ENCODE measurements at places on chromosomes 3 and 15.

DNA sequence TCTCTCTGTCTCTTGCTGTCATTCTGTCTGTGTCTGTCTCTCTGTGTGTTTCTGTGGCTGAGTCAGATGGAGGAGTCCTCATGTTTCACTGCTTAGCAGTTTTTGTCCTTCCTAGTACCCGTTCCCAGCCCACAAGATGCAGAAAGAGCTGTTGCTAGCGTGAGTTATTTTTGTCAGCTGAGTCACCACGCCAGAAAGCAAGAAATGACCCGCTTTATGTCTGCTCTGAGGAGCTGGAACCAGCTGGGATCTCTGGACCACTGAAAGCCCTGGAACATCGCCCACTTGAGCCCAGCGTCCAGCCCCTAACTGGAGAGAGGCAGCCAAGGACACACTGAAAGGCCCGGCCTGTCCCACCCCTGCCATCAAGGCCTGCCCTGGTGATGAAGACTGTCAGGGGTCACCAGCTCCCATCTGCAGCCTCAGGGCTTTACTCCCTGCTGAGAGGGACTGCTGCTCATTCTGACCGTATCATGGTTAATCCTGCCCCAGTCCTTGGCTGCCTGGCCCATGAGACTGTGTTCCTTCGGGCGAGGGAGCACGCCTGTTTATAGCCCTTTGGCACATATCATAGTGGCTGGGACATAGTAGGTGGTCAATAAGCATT lies 101.7 kb upstream of the TPM1 start:
- peak; percentile 3 for DNase-seq

DNA sequence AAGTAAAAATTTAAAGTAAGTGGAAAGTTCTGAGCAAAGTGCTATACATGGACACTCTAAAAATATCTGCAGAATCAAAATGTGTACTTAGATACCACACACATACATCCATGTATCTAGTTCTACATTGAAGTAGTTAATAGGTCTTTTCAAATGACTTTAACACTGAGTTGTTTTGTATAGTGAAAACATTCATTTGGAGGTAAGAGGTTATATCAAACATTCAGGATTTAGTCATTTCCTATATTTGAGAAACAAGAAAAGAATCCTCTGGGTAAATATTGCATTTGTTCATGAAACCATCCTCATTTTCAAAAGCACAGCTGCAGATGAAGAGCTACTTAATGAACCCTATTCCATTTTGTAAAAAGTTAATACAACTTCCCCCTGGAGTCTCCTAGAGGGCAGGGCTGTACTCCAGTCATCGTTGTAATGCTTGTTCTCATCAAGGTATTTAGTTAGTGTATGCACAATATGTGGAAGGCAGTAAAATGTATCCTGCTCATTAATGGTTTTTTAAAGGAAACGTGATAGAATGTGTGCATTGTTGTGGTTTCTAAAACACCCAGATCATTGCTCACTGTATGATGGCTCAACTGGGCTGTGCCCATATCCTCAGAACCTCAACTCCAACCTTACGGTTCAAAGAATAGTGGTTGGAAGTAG lies 26.2 kb downstream of the ARPP21 start:
- no peak for DNase-seq

DNA sequence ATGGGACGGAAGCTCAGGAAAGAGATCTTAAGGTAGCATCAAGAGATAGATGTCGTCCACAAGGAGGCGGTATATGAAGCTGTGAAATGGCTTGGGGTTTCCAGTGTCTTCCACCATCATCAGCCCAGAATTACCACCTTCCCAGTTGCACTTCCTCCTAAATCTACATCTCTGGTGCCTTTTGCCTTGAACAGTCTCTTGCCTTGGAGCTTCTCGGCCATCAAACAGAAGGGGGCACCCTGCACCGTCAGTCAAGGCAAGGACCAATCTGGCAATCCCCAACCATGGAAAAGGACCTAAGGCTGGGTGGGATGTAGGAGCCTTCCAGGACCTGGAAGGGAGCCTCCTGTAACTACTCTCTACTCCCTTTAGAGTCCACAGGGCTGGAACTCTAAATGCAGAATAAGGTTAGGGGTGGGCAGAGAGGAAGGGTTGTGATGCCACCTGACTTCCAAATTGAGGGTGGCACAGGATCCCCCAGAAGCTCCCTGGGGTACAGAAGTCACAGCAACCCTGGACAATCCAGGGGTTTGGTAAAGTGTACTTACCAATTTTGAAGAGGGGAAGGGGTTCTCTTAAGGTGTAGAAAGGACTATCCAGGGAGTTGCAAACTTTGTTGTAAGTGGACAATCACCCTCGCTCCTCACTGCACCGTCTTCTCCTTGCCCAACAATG lies 1.0 kb upstream of the RYR3 start:
- DNase-seq: no peak

DNA sequence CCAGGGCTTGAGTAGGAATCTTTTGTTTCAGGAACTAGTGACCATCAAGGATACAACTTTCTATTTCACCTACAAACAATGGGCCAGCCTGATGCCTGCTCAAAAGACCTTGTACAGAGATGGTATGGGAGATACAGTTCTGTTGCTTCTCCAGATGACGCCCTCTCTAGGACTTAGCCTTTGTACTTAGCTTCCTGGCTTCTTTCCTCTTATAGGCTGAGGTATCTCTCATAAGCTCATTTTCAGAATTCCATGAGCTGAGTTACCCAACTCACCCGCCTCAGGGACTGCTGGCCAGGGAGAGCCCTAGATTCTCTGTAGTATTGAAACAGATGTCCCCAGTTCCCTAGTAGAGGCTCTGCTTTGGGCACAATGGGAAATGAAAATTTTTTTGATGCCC lies 8.6 kb upstream of the ZNF620 start:
- no peak for DNase-seq

DNA sequence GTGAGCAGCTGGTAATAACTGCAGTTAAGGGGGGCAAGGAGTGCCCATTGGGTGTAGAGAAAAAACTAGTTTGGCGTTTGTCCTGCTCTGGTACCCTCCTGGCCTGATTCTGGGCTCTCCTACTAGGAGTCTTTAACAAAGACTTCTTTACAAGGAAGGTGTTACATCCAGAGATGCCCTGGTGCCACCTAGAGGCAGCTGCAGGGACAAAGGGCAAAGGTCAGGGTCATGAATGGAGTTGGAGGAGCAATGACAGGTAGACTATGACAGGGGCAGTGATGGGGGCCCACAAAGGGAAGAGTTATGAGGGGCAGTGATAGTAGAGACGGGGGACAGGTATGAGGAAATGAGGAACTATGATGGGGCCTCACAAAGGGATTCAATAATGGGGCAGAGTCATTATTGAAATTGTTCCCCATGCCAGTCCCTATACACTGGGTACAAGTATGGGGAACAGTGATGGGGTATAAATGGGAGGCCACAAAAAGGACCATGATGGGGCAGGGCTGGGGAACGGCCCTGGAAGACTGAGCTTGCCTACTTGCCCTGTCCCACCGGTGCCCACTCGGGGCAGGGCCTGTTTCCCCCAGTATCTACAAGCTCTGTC lies 7.9 kb downstream of the CCDC71 start:
- peak; percentile 50 for DNase-seq

GRCh38 chr15:89070197-89071124 lies 17.8 kb upstream of the ABHD2 start:
- DNase-seq: no peak

DNA sequence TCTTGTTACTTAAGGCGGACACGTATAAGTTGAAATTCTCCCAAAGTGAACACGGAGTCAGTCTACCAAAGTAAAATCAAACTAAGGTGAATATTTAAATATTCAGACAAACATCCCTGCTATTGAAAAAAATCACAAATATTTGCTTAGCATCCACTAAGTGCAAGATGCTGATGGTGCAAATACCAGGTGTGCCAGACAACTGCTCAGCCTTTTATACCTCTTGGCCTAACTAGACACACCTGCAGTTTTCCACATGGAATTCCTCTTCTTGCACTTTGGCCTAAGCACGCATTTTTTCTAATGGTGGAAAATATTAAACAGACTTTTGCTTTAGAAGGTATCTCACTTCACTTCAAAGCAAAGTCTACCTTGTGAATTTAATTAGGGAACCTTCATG lies 84.1 kb upstream of the ICE2 start:
- DNase-seq: no peak

DNA sequence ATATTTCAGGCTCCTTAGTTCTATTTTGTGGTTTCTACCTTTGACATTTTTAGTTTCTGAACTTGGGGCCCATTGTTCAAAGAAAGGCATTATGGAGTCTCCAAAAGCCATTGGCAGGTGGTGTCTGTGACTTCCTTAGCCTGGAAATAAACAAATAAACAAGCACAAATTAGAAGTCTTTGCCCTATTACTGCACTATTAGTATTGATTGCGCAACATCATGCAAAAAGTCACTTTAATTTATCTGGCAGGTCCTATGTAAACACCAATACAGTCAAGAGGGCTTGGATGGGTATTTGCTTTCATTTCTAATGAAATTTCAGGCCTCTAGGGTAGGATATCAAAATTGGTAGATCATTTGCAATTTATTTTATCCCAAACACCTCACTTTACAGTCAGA lies 85.6 kb downstream of the LPP start:
- DNase-seq: no peak

DNA sequence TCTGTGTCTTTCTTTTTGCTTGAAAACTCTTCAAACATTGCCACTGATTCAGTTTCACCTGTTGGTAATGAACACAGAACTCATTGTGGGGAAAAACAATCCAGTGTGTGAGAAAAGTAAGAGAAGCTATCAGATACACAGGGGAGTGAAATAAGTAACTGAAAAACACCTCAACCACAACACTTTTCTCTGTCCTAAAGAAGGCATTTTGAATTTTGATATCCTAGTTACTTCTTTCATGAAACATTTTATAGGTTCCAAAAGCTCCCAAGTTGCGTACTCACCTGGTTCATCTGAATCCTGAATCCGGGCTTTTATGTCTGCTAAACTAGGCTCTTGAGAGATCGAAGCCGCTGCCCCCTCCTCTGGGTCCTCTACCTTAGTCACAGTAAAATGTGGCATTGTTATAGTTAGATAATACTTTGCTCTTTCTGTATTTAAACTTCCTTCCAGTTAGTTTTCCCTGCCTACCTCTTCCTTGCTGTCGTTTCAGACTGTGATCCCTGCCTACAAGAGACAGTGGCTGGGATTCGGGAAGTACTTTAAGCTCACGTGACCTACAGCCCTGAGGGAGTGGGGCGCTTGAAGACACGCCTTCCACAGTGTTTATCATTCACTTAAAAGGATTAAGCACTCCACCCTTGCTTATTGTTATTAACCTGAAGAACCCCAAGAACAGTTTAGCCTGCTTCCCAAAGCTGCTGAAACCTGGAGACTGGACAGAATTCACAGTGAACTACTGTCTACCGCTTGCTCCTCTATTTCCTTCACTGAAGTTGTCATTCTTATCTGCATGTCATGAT lies 19.1 kb downstream of the SLC12A6 start:
- DNase-seq: no peak

DNA sequence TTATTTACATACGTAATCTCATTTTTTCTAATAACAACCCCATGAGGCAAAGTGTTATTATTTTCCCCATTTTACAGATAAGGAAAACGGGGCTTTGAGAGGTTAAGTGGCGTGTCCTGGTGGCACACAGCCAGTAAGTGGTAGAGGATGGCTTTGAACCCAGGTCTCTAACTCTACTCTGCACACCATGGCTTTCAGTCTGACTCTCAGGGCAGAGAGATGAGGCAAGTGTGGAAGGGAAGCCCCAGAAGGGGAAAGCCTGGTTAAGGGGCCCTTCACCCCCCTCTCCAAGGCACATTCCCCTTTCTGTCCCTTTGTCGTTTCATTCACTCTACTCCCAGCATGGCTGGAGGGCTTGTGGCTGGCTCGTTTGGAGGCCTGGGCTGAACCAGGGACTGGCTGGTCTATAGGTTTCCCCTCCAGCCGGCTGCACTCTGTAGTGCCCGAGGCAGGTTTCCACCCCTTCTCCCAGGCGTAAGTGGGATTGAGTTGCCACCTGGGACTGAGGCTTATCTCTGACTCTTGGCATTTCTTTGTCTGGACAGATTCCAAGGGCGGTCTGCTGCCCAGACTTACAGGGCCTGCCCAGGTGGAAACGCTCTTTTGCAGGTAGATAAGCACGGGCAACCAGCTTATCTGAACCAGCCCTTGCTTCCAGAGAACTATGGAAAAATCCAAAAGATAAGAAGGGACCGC lies 12.1 kb downstream of the SEMA4B start:
- no peak for DNase-seq

- no peak for DNase-seq
These were observed 165.5 kb downstream of the NECTIN3 start for GRCh38 chr3:111236836-111237713.

- DNase-seq: no peak
These were observed 66.9 kb upstream of the MYO5C start for GRCh38 chr15:52362497-52362896.

DNA sequence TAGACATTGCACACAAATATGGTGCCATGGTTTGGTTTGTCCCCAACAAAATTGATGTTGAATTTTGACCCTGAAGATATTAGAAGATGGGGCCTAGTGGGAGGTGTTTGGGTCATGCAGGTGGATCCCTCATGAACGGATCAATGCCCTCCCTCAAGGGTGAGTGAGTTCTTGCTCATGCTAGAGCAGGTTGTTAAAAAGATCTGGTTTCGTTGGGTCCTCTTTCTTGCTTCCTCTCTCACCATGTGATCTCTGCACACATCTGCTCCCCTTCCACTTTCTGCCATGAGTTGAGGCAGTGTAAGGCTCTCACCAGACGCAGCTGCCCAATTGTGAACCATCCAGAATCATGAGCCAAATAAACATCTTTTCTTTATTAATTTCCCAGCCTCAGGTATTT lies 87.8 kb upstream of the MDFIC2 start:
- no peak for DNase-seq

DNA sequence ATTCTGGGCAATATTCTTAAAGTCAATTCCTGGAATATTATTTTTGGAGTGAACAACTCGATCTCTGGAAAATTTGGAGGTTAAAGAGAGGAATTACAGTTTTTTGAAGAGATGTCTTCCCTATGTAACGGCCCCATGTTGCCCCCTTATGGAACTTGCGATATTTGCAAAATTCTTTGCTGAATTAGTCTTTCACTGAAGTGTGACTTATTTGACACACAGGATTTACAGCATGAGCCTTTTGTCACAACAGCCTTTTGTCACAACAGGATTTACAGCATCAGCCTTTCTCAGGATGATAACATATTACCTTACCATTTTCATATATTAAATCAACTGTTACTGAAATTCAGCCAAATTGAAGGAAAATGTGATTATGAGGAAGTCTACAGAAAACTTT lies 37.8 kb upstream of the SPTSSB start:
- peak; percentile 24 for DNase-seq

- no peak for DNase-seq
These were observed 41.1 kb upstream of the SNTN start for GRCh38 chr3:63611382-63611781.

DNA sequence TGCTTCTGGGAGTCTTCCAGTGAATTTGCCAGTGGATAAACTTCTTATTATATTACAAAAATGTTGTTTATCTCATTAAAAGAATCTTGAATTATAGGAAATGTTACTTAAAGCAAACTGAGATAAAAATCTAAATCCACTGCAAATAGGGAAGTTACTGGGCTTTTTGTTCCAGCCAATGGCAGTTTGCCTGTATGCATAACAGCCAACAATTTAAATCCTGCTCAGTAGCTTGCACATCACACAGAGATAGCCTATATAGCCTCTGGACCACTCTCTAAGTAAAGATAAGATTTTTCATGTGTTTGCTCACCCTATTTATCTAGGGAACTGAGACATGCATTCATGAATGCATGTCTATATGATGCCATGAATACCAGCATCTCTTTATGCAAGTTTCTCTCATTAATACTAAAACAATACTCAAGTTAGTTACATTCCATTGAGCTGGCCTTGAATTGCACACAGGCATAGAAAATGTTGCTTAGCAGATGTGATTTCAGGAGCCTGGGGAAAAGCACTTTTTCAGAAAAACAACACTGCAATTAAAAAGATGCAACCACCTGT lies 92.1 kb upstream of the GPR149 start:
- DNase-seq: no peak
